ENCODE measurements at places on chromosomes 16 and 17.

DNA sequence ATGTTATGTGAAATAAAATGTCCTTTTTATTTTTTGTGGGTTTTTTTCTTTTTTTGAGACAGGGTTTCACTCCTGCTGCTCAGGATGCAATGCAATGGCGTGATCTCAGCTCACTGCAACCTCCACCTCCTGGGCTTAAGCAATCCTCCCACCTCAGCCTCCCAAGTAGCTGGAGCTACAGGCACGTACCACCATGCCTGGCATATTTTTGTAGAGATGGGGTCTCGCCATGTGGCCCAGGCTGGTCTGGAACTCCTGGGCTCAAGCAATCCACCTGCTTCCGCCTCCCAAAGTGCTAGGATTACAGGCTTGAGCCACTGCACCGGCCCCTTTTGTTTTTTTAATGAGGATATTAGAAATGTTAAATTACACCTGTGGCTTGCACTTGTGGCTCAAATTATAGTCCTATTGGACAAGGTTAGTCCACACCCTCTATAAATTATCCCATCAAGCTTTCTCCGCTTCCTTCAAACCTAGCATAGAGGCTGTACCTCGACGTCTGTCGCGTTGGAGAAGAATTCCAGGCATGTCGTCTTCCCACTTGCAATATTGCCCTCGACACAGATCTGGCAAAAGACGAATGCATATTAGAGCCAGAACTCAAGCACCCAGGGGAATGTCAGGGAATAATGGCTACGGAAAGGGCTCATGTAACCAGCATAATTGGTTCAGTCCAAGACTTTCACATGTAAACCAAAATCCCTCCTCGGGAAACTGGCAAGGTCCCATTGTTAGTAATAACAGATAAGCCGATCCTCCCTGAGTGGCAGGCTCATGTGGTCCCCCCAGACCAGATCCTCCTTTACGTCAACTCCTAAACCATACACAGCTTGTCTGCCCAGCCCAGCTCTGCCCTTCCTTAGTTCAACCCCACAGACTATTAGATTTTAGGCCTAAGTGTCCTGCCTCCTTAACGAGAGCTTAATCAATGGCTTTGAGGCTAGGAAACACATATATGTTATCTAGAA is 8.2 kb downstream of the TK2 start:
- DNase-seq: no peak

GRCh38 chr17:46191322-46192188 is 1.7 kb downstream of the KANSL1 start:
- peak; percentile 61 for DNase-seq

DNA sequence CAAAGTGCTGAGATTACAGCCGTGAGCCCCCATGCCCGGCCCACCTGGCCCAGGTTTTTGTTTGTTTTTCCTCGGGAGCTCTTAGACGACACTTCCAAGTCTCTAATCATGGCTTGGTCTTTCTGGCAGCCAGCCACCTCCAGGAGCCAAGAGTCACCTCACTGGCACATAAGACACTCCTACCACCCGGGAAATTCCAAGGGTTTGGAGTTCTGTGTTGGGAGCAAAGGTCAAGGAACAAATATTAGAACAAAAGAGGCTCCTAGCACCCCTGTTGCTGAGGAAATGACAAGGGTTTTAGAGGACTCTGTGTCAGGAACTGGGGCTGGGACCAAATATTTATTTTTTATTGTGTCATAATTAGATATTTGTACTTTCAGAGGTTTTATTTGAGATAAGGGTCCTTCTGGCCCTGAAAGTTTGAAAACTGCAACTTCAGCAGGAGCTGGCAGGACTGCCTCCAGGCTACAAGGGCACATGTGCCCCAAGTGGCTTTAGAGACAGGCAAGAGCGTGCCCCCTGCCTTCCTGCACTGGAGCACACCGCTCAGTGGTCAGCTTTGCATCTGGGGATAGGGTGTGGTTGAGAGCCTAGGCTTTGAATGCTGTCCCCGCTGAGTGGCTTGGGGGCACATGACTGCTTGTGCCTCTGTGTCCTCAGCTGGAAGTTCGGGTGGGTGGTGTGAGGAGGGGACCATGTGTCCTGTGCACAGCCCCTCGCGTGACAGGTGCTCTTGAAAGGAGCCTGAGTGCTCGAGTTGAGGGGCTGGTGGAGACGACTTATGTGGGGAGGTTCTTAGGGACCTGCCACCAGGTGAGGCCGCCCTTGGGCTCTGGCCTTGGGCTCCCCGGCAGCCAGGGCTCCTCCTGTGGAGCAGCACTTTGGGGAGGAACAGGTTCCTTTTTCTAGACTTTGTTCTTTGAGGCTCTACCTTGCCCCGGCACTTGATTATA is 29.7 kb downstream of the MGRN1 start:
- DNase-seq: no peak

- peak; percentile 35 for DNase-seq
Observed at GRCh38 chr16:24906199-24906808, 60.5 kb downstream of the SLC5A11 start.

- no peak for DNase-seq
Observed at GRCh38 chr17:2366747-2367494, 29.6 kb downstream of the SGSM2 start.

DNA sequence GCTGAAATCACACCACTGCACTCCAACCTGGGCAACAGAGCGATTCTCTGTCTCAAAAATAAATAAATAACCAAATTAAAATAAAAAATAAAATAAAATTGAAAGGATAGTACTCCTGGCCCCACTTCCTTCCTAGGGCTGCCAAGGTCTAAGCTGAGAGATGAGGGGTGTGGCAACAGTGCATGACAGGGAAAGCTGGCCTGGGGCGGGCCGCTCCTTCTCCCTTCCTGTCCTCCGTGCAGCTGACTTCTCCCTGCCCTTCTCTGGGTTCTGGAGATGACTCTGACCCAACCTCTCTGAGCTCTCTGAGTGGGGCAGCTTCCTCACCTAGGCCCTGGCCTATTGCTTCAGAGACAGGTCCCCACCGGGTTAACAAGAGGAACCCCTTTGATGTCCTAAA is 8.7 kb upstream of the SLC25A39 start:
- DNase-seq: no peak

DNA sequence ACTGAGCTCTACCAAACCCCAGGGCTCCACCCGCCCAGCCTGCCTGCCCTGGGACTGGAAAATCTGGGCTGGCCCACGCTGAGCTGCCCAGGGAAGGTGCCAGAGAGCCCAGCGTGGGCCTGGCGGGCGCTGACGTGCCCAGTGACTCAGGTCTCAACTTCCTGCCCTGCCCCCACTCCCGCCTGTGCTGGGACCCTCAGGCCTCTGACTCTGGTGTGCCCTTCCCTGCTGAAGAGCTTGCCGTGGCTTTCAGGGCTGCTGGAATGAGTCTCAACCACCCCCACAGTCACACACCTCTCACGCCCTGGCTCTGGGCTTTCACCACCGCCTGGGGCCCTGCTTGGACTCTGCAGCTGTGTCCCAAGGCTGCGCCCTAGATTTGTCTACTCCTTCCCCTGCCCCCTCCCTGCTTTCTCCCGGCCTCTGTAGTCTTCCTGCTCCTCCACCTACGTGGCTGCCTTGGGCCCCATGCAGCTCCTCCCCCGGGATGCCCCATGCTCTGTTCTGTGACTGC is 10.4 kb downstream of the LLGL1 start:
- DNase-seq: no peak

GRCh38 chr17:51630101-51630671 is 369.8 kb downstream of the UTP18 start:
- no peak for DNase-seq

GRCh38 chr17:43393944-43394482 is 4.8 kb upstream of the ARL4D start:
- peak; percentile 92 for DNase-seq

- no peak for DNase-seq
Observed at GRCh38 chr17:49452201-49452600, 37.5 kb upstream of the PHB1 start.

DNA sequence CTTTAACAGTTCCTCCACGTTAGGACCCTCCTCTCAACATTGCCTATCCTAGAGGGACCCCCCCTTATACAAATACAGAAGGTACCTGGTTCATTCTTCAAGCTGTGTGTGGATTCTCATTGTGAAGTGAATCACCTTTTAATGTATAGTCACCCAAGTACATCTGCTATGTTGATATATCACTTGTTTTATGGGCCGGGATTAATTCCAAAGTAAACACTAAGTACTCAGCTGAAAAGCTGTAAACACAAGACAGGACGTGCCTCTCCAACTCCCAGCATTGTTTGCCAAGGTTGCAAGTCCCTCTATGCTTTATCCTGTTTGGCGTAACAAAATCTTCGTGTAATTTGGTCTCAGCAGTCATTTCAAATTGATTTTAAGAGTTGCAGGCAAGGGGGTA is 123.6 kb downstream of the RBFOX1 start:
- DNase-seq: no peak

DNA sequence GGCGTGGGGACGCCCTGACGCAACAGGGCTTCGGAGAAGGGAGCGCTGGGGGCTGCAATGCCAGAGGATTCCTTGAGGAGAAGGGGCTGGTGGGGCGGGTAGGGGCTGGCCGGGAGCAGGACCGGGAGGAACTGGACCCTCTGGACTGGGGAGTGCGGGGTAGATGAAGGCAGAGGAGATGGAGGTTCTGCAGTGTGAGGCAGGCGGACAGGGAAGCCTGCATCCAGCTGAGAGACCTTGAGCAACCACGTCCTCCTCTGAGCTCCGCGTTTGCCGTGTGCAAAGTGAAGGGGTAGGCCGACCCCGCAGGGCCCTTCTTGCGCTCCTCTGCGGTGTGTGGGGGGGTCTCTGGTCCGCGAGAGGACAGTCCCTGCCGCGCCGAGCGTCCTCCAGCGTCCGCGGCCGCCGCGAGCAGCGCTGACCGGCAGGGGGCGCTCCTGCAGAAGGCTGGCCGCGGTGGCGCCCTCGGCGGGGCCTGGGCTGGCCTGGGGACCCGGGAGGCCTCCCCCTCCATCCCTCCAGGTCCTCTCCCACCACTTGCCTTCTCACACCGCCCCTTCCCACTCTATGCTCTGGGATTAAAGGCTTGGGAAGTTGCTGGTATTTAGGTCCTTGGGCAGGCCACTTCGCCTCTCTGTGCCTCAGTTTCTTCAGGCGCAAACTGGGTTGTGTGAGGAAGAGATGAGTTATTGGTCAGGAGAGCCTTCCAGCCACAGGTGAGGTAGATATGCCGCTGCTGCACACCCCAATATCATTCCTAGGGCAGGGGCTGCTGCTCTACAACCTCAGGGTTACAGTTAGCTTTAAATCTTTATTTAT is 9.6 kb upstream of the WNT9B start:
- DNase-seq: peak; percentile 42

GRCh38 chr16:13680021-13680889 is 239.7 kb upstream of the ERCC4 start:
- no peak for DNase-seq

DNA sequence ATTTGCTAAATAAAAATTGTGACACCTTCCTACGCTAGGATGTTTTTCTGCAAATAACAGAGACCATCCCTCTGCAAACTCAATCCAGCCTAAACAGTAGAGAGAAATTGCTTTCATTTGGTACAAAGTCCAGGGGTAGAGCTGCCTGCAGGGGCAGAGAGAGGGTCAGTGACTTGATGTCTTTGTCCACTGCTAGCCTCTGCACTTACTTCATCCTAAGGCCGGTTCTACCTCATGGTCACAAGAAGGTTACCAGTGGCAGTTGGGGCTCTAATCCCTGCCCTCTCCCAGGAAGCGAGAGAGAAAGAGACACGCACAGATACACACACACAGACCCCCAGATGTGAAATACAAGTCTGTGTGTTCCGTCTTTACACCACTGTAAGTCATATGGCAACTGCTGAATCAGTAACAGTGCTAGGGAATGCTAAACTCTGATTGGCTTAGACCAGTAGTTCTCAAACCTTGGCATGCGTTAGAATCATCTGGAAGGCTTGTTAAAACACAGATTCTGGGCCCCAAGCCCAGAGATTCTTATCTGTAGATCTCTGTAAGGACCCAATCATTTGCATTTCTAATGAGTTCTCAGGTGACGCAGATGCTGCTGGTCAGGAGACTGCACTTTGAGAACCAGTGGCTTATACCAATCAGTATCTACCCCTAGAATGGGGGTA is 13.1 kb upstream of the LPCAT2 start:
- no peak for DNase-seq

- DNase-seq: no peak
Observed at GRCh38 chr16:7227229-7227721, 105.4 kb upstream of the RBFOX1 start.

DNA sequence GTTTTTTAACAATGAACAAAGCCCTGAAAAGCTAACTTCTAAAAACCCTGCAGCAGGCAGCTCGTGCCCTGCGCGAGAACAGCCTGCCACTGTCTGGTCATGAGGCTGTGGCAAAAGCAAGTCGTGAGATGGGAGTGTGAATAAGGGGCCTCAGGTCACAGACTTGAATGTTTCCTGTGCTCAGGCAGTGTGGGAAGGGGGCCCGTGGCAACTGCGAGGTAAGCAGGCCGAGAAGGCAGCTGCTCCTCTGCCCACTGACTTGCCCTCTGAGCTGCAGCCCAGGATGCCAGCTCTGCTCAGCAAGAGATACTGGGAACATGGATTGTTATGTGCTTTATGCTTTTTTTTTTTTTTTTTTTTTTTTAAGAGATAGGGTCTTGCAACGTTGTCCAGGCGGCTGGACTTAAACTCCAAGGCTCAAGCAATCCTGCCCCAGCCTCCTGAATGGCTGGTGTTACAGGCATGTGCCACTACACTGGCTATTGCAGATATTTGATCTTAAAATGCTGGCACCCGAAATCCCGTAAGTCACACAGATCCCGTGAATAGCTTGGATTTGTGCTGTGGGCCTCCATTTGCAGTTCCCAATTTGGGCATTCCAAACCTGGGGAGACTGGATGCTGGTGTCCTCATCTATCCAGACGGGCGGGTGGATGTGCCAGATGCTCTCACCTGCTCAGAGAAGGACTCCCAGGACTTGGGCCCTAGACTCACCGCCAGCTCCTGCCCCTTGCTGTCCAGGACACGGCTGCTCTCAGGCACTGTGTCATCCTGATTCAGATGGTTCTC is 44.0 kb downstream of the UBN1 start:
- no peak for DNase-seq

DNA sequence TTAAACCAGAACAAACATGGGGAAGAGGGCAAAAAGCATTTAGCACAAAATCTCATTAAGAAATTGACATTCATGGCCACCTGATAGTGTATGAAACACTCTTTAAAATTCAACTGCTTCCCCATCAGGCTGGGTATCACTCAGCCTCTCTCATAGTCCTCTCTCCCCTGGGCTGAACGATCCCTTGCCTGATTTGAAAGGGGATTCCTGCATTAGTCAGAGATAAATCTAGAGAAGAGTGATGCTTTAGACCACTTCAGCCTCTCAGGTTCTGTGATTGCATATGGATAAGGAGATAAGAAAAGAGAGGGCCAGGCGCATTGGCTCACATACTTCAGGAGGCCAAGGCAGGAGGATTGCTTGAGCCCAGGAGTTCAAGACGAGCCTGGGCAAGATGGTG is 280.0 kb downstream of the SOX9 start:
- no peak for DNase-seq

GRCh38 chr16:79104567-79104966 is 496.0 kb downstream of the MAF start:
- DNase-seq: no peak

GRCh38 chr17:6027342-6028024 is 42.7 kb upstream of the WSCD1 start:
- no peak for DNase-seq

- no peak for DNase-seq
Observed at GRCh38 chr16:49537924-49538459, 164.4 kb downstream of the C16orf78 start.

All from KBM-7 (cell line).